ENCODE measurements at places on chromosomes 6 and 20.

DNA sequence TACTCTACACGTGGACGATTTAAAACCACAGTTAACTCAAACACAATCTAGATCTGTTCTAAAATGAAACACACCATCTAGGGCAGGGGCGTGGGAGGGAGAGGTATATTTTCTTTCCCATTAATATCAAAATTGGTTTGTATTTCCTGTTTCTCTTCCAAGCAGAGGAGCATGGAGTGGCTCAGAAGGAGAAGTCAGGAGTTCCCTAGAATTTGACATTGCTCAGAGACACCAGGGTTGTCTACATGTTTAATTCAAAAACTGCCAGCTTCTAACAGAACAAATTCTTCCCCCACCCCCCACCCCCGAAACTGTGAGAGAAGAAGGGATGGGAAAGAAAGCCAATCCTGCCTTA, 2.3 kb downstream of the PREX1 start:
- DNase-seq: no peak

DNA sequence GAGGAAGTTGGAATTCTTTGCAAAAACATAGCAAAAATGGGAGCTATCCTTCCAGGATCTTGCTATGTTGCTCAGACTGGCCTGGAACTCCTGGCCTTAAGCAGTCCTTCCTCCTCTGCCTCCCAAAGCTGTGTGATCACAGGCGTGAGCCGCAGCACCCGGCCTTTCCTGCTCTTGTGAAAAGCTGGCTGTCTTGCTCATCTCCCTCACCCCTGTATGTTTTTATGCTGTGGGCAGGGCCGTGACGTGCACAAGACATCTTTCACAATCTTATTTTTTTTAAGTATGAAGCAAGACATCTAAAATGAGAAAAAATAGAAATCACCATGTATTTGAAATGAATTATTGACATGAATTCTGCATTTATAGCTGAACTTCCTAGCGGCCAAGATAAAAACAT, 110.4 kb downstream of the SAMD5 start:
- no peak for DNase-seq

- no peak for DNase-seq
These were observed 439.6 kb upstream of the PTCHD4 start for GRCh38 chr6:48550603-48551002.

- DNase-seq: no peak
These were observed 89.1 kb upstream of the ZNF184 start for GRCh38 chr6:27562027-27562410.

DNA sequence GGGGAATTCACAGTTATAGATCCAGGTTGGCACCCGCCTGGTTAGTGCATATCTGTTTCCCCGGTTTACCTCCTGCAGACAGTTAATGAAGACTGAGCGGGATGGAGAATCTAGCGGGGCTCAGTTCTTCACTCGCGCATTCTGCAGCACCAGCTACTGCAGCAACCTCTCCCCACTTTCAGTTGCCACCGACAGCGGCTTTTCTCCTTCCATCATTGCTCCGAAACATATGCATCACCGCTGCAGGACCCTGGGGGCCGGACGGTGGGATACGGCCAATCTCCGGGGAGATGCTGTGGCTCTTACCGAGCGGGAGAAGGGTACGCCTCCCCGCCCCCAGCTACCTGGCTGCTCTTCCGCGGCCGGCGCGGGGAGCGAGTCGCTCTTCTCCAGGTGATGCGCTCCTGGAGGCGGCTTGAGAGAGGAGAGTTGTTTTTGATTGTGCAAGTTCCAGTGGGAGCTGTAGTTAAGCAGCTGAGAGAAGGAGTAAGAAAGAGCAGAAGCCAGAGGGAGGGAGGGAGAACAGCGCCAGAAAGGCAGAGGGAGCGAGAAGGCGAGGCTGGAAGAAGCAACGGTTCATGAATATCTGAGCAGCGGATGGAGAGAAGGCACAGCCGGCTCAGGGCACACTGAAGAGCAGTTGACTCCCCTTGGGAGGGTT, at the start of gene SGK1:
TSS of gene SGK1 (minus strand) at position 642 of the 661 bp plus-strand sequence. CDS start 652 bp downstream, outside the sequence.
- no peak for DNase-seq

DNA sequence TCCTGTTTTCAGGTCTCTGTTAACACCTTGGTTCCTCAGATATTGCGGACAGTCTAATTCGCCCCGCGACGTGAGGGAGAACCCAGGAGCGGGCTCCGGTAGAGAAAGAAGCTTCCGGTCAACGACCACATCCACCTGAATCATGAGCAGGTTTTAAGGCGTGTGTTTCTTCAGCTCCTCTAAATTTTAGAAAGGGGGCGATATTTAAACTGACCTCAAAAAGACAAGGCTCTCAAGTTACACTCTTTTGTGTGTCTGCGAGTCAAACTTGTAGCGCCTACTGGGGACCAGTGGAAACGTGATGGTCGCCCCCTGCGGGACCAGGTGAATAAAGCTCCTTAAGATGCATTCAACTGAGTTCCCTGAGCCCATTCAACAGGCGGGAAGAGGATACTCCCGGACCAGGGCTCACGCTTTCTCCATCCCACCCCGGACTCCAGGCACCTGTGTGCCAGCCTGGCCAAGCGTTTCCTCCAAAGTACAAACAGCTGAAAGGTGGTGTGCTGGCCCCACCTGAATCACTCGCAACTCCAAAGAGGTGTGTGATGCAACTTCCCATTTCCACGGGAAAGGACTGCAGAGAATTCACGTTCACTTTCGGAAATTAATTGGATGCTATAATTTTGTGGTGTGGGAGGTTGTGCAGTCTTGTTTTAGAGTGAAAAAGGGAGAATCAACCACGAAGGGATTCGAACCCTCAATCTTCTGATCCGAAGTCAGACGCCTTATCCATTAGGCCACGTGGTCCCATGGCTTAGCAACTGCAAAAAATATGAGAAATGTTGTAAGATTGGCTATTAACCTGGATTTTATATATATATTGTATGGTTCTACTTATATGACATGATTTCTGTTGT, 17.0 kb downstream of the GPX5 start:
- peak; percentile 77 for DNase-seq

DNA sequence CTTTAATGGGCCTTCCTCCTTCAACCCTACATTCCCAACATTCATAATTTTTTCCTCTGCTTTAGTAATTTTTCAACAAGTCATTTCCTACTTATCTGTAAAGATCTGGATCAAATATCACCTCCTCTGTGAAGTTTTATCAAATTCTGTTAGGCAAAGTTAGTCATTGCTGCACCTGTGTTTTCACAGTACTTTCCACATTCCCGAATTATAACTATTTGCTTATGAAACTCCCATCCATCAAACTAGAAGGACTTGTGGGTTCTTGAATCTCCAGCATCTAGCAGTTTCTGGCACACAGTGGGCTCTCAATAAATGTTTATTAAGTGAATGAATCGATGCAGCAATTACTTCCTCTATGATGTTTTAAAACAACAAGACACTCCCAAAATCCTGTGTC, 257.6 kb downstream of the HDGFL1 start:
- DNase-seq: no peak

DNA sequence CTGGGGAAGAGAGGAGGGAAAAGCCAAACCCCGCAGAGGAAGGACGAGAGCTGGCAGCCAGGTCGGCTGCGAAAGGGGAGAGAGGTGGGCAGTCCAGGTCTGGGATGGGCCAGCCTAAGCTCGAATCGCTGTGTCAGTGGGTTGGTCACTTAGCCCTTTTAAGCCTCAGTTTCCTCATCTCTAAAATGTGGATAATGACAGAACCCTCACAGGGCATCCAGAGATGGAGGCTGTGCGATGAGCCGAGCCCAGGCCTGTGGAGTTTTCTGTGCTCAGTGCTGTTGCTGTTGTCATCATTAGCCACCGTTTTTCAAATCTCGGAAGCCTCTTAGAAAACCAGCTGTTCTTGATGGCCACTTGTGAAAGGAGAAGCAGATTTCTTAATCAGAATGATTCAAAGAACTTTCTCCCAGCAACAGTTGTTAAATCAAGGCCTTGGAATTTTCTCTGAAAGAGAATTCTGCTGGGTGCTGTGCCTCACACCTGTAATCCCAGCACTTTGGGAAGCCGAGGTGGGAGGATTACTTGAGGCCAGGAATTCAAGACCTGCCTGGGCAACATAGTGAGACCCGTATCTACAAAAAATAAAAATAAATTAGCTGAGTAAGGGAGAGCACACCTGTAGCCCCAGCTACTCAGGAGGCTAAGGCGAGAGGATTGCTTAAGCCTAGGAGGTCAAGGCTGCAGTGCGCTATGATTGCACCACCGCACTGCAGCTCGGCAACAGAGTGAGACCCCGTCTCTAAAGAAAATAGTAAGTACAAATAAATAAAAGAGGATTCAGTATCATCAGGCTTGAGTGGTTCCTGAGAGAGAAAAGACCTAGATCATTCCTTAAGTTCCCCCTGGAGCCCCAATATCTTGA, 46.3 kb upstream of the ENTPD6 start:
- no peak for DNase-seq

GRCh38 chr6:130913120-130913519, 85.9 kb downstream of the SMLR1 start:
- DNase-seq: no peak

- DNase-seq: no peak
These were observed 53.2 kb downstream of the EIF2S2 start for GRCh38 chr20:34058831-34059230.

- no peak for DNase-seq
These were observed 77.5 kb downstream of the NCOA7 start for GRCh38 chr6:125868252-125868651.

Measured in SK-N-MC (cell line).